Motor neuron (in vitro differentiated cells): ENCODE measurements at places on chromosomes 12 and 14.

DNA sequence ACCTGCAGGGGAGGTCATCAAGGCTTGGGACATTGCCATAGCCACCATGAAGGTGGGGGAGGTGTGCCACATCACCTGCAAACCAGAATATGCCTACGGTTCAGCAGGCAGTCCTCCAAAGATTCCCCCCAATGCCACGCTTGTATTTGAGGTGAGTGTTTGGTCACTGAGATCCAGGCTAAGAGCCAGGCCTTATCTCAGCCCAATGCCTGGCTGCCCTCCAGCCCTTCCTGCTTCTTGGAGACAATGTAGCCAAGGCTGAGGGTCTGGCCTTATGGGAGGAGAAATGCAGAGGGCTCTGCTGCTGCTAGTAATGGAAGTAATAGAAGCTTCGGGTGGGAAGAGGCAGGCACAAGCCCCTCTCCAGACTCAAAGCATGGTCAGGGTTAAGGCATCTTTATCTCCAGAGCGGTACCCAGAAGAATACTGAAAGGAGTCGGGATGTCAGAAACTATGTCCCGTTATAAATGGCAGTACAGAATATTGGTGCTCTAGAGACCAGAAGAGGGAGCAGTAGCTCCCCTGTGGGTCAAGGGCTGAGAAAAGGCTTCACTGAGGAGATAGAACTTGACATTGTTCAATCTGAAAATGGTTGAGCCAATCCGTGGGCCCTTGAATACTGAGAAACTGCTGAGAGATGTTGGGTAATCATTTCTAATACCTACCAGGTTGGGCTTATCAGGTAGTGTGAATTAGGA is 3.1 kb downstream of the FKBP4 start:
- no peak for ATAC-seq

DNA sequence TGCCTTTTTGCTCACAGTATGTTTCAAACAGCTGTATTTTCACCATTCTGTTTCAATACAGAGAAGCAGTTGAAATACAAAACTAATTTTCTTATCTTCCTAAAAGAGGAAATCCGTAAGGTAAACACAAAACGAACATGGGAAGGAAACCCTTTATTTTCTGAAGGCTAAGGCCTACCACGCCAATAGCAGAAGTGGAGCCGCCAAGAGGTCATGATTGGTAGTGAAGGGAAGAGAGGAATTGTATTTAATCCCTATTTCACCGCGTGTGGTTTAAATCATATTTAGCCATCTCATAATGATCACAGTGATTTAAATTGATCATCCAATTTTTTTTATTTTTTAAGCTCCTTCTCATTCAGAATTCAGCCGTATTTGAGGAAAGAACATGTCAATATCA is 398.2 kb downstream of the PRKD1 start:
- no peak for ATAC-seq

DNA sequence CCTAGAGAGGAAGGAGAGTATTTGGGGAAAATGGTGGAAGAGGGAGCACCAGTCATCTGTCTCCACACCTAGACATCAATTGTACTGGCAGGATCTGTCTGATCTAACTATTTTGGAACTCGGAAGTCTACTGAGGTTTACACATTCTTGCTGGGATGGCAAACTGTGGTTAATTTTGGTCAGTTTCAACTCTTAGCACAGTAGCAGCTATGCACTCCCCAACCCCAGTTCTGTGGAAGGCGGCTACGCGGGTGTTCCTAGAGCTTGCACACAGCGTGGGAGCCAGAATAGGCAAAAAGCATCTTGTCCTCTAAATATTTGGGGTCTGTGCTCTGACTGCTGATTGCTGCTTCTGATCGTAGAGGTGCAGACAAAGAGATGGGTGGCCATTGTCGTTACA is 33.8 kb downstream of the TECPR2 start:
- ATAC-seq = no peak

- no peak for ATAC-seq
Observed at GRCh38 chr14:90005939-90006530, 50.3 kb downstream of the TDP1 start.

- ATAC-seq = no peak
Observed at GRCh38 chr14:82759656-82760055, 1226.0 kb upstream of the SEL1L start.

DNA sequence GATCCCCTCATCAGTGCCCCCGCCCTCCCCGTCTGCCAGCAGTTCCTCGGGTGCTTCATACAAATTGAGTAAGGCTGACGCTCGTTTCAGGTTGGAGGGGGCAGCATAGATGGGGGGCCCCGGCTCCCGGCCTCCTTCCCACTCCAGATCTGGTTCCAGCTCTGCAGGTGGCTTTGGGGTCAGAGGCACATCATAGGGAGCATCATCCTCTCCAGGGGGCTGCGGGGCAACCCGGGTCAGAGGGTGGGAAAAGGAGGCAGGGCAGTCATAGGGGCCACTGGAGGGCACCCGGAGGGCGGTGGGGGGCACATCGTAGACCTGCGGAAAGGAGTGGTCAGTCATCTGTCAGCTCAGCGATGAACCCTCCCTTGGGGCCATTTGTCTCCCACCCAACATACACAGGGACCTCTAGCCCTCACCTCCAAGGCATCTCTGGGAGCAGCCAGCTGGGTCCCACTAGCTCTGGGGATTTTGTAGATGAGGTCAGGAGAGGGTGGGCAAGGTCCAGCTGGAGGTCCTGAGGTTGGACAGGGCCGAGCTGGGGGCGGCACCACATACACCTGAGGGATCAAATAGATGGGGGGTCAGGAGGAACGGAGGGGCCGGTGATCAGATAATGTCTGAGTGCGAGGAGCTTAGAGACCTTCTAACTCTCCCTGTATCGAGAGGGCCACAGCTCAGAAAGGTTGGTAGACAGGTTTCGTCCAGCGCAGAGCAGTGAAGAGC is 5.1 kb downstream of the EFS start:
- ATAC-seq = no peak

- no peak for ATAC-seq
Observed at GRCh38 chr12:3216726-3217682, 139.8 kb downstream of the TSPAN9 start.

DNA sequence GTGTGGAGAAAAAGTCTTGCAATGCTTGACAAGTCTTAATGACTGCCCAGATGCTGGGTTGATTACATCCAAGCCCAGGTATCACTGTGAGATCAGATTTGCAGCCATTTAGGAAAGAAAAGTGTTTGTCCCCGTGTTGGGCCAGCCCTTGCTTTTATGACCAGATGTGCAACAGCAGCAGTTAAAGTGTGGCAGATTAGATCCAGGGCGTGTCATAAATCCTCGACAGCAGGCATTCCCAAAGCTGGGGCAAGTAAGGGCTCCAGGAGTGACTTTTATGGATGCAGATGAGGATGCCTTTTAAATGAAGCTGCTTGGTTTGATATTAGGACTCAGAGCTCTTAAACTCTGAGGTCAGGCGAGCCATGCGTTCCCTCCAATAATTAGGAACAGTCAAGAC is 1.7 kb downstream of the SMOC1 start:
- ATAC-seq = no peak

GRCh38 chr12:90305379-90305778 is 596.7 kb upstream of the ATP2B1 start:
- ATAC-seq = no peak

DNA sequence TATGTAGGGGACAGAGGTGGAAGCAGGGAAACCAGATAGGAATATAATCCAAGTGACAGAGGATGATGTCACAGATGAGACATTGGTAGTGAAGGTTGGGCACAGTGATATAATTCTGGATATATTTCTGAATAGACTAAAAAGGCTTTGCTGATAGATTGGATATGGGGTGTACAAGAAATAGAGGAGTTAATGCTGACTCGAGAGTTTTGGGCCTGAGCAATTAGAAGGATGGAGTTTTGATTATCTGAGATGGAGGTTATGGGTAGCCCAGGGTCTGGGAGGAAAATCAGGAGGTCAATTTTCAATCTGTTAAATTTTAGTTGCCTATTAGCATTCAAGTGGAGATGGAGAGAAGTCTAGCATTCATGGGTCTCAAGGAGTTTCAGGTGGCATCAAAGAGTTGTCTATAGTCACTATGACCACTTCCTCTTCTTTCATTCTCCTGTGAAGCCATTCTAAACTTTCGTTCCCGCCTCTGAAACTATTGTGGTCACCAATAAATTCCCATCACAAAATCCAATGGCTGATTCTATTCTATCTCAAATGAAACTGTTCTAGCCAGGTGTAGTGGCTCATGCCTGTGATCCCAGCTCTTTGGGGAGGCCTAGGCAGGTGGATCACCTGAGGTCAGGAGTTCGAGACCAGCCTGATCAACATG is 10.6 kb upstream of the ANO6 start:
- no peak for ATAC-seq

GRCh38 chr12:82757656-82758055 is 71.0 kb downstream of the TMTC2 start:
- no peak for ATAC-seq
